Activated CD4-positive, alpha-beta memory T cell treated with anti-CD3 and anti-CD28 coated beads, Interleukin-2, amount 10 ng/mL, durations not matched to agents 7 days and 5 days (primary cell): ENCODE measurements at places on chromosomes 7 and 10. TPM values are rescaled to one million over a fixed set of nuclear protein-coding genes. Genes with fewer than 3 reads are reported as not detected.

RNF32 gene
- total RNA-seq, result 3.4 TPM

SCIN gene
- total RNA-seq, result not detected

SPDYE3 gene
- total RNA-seq, result not detected

FGL2 gene
- 4.1 TPM for total RNA-seq

CYP3A4 gene
- not detected for total RNA-seq

MACC1 gene
- total RNA-seq, result 0.18 TPM

GSTO2 gene
- 1.8 TPM for total RNA-seq

SHOC2 gene
- total RNA-seq, result 45.6 TPM

STEAP4 gene
- total RNA-seq, result not detected

DNA sequence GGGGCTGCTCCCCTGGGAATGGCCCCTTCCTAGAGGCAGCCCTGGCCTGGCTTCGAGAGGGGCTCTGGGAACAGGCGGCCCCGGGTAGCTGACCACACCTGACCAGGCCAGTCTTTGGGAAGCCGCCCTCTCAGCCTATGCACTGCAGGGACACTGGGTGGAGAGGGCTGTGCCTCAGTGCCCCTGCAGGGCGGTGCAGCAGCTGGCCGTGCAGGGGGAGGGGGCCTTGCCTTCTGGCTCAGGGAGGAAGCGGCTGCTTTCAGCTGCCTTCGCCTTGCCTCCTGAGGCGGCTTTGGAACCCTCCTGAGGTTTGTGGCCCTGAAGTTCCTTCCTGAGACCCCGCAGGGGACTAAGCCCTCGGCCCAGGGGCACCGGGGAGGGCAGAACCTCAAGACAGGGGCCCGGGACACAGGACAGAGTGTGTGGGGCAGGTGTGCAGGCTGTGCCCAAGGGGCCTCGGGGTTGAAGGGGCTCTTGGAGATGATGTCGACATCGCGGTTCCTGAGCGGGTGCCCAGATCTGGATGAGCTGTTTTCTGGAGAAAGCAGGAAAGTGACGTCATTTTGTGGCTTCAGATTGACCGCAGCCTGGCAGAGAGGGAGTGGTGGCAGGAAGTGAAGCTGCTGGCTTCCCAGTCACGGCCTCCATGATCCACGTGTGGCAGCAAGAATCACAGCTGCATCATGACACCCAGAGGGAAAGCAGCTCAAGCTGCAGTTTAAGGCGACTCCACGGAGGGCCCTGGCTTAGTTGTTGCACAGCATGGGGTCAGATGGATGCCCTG is 17.7 kb downstream of the ADAM8 start:
- DNase-seq, result peak; percentile 94

GRCh38 chr10:124626759-124627380 is 117.3 kb downstream of the FAM53B start:
- peak; percentile 69 for DNase-seq

DNA sequence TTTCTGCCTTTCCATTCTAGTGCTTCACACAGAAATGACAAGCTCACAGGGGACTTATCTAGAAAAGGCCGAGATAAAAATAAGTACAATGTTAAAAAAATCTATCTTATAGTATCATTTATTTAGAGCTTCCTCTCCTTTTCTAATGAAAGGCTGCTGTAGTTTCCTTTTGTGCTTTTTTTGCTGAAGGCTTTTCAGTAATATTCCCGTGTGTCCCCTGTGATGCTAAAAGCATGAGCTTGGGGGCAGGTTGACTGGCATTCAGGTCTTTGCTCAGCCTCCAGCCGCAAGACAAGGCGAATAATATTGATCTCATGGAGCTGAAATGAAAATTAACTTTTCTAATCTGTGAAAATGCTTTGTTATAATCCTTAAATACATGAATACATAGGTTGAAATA is 143.0 kb downstream of the ST7 start:
- no peak for DNase-seq

DNA sequence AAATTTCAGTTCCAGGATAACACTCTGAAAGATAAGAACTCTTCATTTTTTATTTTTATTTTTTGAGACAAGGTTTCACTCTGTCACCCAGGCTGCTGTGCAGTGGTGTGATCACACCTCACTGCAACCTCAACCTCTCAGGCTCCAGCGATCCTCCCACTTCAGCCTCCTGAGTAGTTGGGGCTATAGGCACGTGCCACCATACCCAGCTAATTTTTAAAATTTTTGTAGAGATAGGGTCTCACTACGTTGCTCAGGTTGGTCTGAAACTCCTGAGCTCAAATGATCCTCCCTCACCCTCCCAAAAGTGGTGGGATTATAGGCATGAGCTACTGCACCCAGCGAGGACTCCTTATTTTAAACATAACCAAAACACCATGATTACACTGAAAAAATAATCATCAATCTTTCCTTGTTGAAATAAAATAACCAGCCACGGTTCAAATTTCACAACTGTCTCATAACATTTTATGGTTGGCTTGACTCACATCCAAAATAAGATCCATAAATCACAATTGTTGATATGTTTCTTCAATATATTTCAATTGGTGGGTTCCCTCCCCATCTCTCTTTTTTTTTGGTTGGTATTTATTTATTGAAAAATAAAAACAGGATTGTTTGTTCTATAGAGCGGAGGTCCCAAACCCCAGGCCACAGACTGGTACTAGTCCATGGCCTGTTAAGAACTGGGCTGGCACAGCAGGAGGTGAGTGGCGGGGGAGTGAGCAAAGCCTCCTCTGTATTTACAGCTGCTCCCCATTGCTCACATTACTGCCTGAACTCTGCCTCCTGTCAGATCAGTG is 60.1 kb upstream of the FAM171A1 start:
- no peak for DNase-seq

DNA sequence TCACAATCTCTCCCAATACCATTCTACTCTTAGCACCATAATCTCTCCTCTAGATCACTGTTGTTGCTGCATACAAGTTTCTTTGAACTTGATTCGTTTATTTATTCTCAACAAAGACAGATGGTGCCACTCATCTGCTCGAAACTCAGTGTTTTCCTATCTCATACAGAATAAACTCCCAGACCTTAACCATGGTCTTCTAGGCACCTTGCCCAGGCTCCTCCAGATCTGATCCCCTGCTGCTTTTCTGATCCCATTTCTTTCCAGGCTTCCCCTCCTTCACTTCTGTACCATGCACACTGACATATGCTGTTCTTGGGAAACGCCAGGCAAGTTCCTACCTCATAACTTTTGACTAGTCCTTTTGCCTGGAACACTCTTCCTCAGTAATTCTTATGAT is 645.7 kb downstream of the DNAJB9 start:
- no peak for DNase-seq

GRCh38 chr7:1768832-1769231 is 98.8 kb downstream of the ELFN1 start:
- no peak for DNase-seq

DNA sequence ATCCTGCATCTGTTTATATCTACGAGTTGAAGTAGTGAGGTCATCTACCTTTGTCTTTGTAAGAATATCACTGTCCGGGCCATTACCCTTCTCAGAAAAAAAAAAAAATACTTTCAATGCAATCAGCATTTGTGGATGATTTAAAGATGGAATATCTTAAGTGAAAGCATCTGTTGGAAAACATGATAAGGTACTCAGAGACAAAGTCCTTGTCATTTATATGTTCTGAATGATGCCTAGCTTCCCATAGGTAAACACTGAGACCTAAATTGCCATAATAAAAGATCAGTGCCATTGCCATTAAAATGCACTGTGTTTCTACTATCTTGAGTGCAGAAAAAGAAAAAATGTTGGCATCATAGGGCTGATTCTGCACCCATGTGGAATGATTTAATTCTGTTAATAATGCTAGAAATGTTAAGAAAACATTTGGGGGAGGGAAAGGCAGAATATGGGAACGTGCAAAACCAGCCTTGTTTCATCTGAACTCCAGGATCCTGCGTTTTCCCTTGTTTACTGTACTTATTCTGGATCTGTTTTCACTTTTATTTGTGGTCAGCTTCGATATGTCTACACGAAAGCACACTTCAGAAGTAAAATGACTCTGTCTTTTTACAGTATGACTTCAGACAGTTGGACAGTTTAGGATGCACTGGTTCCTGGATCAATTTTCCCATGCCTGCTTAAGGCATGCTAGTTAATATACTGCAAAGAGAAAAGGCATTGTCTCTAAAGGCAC is 669.8 kb downstream of the SUGCT start:
- no peak for DNase-seq

DNA sequence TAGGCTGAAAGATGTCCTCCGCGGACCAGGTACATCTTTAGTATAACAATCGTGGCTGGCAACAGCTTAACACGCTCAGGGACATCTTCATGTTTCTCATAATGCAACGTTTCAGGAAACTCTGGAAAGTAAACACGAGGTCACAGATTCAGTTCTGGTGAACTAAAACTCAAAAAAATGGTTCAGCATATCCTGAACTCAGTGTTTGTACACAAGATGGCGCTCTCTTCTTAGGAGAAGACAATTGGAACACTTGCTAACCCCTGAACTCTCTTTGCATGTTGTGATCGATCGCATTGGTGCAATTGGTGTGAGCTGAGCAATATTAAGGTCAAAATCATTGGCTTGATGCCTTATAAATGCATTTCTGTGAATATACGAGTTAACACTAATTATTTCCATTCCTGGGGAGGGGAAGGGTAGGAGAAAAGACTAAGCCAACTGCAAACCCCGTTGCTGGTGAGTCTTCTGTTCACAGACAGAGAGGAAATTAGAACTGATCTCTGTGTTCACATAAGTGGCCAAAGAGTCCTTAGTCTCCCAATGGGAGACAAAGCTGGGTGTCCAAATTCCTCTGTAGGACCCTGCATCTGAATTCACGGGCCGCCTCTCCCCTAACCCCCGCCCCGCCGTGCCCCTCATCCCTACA is 52.6 kb upstream of the FAM180A start:
- DNase-seq, result peak; percentile 19

DNA sequence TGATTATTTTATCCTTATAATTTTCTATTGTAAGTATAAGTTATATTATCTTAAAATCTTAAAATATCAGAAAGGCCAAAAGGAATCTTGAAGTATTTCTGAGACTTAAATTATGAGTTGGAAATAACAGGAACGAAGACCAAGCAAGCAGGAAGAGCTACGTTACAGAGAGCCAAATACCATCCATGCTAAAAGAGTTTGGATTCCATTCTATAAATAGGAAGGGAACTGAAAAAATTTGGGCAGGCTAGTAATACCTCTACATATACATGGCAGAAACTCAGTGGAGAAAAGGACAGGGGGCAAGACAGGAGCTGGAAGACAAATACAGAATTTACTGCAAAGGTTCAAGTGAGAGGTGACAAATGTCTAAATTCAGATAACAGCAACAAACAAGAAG is 16.7 kb downstream of the ITGB1 start:
- DNase-seq, result no peak

DNA sequence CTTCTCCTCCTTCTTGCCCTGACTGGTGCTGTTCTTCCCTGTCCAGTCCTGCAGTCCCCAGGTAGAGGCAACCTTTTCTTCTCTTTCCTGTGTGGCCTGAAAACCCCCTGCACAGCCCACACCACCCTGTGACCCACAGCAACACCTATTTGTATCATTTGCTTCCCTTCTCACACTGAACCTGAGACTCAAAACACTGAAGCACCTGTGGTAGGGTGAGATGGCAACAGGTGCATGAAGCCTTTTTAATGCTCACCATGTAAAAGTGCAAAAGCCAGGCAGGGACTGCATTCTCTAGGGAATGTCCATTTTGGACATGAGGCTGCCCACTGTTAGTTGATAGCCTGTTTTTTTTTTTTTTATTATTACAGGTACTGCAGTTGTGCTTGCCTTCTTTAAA is 71.4 kb downstream of the LRMDA start:
- no peak for DNase-seq

DNA sequence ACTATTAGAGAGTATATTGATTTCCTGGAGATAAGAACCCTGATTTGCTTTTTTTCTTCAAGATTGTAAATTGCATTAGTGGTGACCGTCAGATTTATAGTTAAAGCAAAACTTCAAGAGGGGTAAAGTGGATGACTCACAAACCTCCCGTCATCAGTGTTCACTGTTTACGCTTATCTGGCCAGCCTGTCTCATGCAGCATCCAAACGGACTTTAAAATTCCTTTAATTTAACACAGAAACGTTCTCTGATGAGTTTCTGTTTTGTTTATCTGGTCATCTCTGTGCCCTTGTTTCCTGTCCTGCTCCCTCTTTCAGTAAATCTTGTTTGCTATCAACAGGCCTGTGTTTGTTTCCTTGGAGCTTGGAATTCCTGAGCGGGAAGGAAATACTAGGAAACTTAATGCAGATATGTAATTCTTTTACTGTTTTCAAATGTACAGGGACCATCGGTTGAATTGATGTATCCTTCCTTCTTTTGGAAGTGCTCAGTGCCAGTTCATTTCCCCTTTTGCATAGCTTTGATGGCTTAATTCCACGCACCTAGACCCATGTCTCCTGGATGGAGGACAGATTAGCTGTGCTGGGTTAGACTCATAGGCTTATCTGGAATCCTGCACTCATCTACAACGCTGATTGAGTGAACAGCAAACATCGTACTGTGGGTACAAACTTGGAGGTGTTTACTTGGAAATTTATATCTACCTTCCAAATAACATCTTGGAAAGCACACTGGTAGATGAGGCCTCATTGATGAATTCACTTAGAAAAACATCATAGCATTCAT is 21.3 kb downstream of the PTPRE start:
- DNase-seq, result no peak

DNA sequence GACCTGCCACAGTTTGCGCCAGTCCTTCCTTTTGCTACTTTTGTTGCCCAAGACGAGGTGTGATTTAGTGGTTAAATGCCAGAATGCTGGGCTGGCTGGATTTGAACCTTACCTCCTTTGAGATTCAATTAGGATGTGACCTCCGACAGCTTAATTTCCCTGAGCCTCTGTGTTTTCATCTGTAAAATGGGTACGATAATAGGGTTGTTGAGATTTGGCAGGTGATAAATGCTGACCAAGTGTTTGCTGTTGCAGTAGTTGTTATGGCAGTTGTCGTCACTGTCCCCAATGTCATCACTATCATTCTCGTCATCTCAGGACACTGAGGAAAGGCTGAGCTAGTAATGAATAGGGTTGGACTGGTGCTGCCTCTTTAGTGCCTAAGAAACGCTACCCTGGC is 61.1 kb downstream of the GRK5 start:
- DNase-seq, result no peak

- no peak for DNase-seq
These were observed 14.7 kb upstream of the SAMD8 start for GRCh38 chr10:75096749-75097148.

DNA sequence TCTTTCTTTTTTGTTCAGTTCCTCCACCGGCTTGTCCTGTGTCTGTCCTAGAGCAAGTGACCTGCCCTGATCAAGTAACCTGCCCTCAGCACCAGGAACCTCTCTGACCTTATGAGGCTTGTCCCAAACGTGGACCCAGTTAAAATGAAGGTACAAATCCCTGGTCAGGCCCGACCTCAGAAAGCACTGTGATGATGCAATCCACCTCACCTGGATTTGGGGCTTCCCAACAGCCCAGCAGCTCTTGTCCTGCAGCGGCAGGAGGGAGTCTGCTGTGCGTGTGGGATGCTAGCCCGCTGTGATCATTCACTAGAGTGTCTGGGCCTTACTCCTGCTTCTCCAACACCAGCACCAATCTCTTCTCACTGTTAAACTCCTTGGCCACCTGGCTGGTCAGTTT is 11.2 kb downstream of the COL17A1 start:
- no peak for DNase-seq
